ENCODE measurements at places on chromosomes 5 and 9.

- peak; percentile 72 for DNase-seq
Observed at GRCh38 chr5:132746954-132747615, at the start of gene CCNI2. TSS of gene CCNI2 (plus strand) at chr5:132747426. CDS start at chr5:132747496, 70 bp downstream.

DNA sequence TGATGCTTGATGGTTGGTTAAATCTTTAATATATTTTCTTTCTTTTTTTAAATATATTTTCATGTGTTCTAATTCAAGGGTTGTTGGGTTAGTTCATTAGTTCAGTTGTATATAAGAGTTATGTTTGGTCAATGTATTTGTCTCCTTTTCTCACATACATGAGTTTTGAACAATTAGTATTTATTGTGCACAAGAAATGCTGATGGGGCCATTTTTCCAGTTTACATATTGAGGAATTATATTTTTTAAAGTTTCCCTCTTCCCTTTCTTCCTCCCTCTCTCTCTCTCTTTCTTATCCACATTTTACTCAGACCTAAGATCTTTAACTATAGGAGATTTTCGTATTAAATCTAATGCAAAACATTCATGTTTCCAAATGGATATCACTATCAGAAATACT lies 74.0 kb downstream of the LNPEP start:
- DNase-seq: no peak

GRCh38 chr5:125117566-125117965 lies 371.1 kb upstream of the ZNF608 start:
- no peak for DNase-seq

- DNase-seq: peak; percentile 69
Observed at GRCh38 chr5:178461004-178461730, 129.0 kb downstream of the COL23A1 start.

DNA sequence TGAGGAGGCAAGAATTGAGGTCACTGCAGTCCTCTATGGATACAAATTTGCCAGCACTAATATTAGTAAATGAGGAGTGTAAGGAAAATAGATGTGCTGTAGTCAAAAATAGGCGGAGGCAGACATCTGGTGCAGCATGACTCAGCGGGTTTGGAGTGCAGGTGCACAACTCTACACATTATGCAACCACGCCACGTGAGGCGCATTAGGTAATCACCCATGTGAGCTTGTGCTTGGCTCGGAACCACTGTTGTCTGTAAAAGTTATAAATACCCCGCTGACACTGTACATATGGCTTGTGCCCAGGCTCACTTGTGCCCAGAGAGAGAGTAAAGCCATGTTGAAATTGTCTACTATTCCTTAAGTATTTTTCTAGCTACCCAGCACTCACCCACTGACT lies 623.5 kb upstream of the NUDT12 start:
- no peak for DNase-seq

- DNase-seq: no peak
Observed at GRCh38 chr5:118919016-118919415, 69.3 kb downstream of the DTWD2 start.

DNA sequence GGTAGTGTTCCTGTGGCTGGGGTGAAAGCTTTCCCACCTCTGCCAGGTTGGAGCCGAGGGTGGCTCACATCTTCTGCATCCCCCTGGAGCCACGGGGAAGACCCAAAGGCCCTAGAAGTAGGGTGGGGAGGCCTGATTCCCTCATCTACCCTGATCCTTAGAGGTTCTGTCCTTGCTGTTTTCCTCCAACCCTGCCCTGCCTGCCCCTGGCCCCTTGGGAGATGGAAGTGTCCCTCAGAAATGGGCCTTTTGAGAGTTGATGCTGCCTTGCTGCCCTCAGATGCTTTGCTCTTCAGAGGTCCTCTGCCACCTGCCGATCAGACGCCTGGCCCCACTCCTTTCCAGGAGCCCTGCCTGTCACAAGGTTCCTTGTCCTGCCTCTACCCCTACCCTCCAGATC lies 6.3 kb downstream of the CCL19 start:
- no peak for DNase-seq

DNA sequence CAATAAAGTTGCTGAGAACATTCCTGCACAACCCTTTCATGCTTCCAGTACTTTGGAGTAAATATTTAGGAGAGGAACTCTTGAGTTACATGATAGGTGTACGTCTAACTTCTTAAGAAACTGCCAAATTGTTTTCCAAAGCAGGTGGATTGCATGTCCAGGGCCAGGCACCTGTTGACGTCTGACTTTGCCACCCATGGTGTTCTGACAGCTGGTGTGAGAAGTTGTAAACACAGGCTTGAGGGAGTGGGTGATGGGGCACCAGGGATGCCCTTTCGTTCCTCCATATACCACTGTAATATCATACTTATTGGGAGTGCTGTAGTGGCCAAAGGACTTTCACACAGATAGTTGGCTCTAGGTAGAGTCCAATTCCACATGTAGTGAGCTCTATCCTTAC lies 352.1 kb downstream of the GADD45G start:
- no peak for DNase-seq

GRCh38 chr5:35031276-35031675 lies 16.5 kb downstream of the AGXT2 start:
- DNase-seq: no peak

DNA sequence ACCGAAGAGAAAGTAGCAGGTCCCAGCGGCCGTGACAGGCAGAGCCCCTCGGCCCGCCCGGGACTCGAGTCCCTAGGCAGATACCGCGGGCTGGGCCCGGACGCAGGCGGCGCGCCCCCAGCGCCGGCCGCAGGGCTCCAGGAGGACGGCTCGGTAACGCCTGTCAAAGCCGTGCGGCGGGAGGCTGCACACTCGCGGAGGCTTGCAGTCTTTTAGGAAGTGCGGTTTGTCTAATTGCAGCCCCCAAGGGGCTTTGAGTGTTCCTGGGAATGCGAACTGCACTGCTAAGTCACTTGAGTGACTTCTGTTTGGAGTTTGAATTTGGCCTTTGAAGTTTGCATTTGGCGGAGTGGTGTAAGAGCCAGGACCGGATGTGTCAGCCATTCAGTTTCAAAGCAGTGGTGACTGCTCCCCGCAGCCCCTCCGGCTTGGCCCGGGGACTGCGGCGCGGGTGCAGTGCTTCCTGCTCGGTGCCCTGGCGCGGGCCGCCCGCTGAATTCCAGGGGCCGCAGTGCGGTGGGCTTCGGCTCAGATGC lies 1.3 kb downstream of the MAP3K1 start:
- peak; percentile 69 for DNase-seq

DNA sequence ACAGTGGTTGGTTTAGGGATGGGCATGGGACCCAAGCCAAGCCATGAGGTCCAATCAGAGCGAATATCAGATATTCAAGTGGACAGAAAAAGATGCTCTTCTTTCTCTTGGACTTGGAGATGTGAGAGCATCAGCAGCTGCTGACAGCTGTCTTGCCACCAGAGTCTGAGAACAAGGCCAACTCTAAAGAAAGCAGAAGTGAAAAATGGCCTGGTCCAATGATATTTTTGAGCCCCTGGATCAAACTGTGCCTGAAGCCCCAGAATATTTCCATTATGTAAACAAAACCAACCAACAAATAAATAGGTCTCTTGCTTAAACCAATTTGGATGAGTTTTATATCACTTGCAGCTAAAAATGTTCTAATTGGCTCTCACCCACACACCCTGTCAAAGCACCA lies 30.7 kb upstream of the JADE2 start:
- no peak for DNase-seq

- no peak for DNase-seq
Observed at GRCh38 chr9:93288891-93289883, 105.2 kb downstream of the WNK2 start.

DNA sequence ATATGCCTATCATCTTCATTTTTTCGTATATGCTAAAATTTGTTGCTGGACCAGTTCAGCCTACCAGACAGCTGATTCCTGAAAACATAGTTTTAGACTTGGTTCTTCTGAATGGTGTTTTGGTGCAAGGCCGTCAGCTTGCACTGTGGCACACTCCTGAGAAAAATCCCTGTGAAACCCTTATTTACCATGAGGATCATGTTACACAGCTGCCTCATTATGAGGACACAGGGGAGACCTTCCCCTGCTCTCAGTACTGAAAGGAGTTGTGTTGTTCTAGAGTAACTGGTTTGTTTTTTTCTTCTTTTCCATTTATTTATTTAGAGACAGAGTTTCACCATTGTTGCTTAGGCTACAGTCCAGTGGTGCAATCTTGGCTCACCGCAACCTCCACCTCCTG lies 37.6 kb downstream of the MAST4 start:
- DNase-seq: no peak

DNA sequence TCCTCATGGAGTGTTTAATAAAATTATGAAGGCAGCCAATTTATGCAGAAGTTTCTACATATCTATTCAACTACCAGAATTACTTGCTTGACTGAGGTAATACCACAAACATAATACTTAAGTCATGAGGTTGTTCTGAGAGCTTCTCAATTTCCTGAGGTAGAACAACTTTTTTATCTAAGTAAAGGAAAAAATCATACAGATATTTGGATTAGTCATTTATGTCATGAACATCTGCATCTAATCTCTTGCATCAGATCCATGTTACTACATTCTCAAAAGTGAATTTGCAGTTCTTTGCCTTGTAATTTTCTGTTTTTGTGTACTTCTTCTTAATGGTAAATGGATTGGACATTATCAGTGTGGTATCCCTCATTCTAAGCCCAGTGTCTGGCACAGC lies 60.4 kb upstream of the RGMB start:
- DNase-seq: no peak

- no peak for DNase-seq
Observed at GRCh38 chr5:150710165-150710564, 9.3 kb upstream of the RBM22 start.

DNA sequence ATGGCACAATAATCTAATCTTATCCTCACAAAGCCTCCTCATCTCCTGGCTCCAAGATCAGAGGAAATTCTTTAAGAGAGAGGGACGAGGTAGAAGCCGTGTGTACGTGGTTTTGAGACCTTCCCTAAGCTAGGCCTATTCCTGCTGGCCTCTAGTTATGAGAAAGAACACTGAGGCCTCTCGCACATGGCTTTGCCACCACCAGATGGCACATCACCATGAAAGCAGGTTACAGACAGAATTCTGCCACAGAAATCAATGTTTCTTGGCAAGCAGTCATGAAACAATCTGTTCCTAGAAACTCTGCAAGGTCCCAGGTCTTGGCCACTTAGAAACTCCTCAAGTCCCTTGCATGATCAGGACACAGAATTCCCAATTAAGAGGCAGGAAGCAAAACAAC lies 268.2 kb upstream of the TAS2R1 start:
- no peak for DNase-seq

DNA sequence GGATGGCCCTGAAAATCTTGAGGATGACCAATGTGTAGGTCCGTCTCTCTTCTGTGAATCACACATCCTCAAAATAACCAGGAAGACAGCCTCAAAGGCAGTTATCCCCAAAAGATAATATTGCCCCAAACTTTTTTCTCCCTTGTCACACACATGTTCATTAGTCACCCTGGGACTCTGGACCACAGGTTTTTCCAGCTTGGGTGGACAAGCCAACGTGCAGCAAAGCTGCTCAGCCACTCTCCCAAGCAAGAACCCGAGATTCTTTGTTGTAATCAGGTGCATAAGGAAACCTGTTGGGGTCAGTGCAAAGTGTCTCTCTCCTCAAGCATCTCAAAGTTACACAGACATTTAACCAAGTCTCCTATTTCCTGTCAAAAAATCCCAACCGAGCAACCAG lies 196.6 kb downstream of the GNA14 start:
- no peak for DNase-seq

DNA sequence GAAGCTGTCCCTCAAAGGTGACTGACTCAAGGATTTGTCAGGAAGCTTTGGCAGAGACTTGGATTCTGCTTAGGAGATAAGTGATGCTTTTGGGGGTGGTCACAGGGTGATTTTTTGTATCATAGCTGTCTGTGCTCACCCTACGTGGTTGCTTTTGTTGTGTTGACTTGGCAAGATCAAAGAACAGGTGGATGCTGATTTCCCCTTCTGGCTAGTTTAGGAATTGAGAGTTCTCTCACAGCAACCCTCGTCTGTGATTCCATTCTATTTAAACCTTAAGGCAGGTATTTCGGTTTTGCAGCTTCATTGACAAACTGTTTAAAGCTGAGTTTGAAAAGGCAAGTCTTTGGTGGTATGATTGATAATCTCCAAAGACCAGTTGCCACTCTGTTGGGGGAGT lies 27.2 kb downstream of the ARHGAP26 start:
- DNase-seq: no peak

DNA sequence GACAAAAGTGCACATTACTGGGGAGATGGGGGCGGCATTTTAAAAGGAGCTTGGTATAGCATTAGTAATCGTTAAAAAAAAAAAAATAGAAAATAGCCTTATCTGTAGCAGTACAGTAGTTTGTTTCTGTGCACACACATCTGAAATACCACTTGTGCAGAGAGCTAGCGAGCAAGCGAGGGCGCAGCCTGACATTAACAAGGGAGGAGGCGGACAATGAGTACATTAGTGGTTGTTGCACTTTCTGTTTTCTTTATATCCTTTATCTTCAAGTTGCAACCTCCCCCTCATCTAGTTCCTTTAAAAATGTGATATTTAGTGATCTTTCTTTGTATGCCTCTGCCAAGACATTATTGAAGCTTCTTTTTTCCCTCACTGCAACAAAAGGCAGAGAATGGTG lies 880 bp upstream of the PTPDC1 start:
- DNase-seq: no peak

DNA sequence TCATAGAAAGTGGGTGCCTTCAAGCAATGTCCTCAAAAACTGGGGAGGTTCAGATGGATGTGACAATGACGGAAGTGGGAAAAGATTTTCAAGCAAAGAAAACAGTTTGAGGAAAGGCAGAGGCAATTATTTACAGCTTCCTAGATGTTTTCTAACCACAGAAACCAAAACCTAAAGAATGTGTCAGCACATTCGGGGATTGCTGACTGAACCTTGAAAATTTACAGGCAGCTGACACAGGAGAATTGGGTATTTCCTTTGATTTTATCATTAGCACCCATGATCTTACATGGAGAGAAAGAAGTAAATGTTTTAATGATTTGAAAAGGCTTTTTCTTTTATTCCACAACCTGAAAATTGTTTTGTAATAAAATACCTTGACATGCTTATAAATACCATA lies 369.0 kb downstream of the ACTL7B start:
- no peak for DNase-seq

- DNase-seq: no peak
Observed at GRCh38 chr5:159273923-159274322, 10.8 kb downstream of the UBLCP1 start.

- DNase-seq: no peak
Observed at GRCh38 chr5:31708089-31708488, 69.2 kb downstream of the PDZD2 start.

DNA sequence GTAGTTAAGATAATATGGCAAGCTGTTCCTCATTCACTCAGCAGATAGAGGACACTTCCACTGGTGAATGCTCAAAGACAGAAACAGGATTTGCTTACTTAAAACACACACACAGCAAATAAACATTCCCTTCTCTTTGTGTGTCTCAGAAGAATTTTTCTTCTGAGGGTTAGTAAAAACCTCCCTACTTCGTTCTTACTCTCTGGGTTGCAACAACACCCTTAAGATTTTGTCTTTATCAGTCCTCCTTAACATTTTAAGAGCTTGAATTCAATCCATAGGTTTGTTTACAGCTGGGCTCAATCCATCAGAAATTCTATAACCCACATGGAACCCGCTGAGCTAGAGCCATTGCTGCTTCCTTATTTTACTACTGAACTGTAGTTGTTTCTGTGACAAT lies 237.4 kb upstream of the PIK3R1 start:
- DNase-seq: no peak

GRCh38 chr5:162283609-162284008 lies 216.0 kb downstream of the GABRG2 start:
- no peak for DNase-seq

GRCh38 chr5:143659599-143660238 lies 152.2 kb upstream of the HMHB1 start:
- no peak for DNase-seq

Measured in germinal center (tissue), 1 donor.